Stimulated activated CD8-positive, alpha-beta memory T cell treated with anti-CD3 and anti-CD28 coated beads, Interleukin-2, amount 100 ng/mL, for 1 hour (primary cell): ENCODE measurements at places on chromosomes 1 and 21.

GRCh38 chr1:29136391-29136915 lies 12.8 kb upstream of the TMEM200B start:
- no peak for DNase-seq

DNA sequence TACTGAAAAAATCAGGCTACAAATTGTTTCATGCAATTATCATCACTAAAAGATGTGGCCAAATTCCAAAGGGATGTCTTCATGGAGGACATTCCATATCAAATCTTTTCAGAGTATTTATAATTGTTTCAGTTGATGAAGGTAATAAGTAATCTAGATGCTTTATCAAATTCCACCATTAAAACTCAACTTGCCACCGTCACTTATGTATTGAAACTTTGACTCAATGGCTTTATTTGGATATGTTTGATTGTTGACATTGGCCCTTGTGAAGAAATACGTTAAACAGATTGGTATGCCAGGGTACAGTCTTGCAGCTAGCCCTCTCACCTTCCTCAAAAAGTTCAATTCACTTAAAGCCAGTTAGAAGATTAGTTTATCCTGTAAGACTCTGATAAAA lies 32.2 kb upstream of the PALMD start:
- DNase-seq: no peak

- no peak for DNase-seq
Measured at GRCh38 chr1:36176106-36176949, 20.4 kb downstream of the MAP7D1 start.

DNA sequence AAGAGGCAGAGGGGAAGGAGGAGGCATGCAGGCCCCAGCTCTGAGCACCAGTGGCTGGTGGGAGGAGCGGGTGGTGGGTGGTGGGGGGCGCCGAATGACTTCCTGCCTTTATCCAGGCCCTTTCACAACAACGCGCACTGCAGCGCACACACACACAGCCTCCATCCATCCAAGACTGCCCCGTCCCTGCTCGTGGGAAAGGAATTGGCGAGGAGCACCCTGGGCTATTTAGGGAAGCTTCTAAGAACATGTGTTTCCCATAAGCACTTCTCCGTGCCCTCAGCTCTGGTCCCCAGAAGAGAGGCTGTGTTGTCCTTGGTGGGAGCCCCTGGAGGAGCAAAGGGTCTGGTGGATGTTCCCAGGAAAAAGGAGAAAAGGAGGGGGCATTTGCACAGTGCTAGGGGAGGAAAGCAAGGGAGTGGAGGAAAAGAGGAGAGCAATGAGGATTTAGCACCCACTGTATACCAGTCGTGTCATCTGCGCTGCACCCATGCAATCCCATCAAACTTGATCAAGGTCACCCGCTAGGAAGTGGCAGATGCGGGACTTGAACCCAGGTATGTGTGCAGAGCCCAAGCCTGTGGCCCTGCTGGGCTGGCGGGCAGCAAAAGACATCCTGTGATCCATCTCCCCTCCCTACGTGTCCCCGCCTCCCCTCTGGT lies 28.1 kb downstream of the EPHA2 start:
- no peak for DNase-seq

- no peak for DNase-seq
Measured at GRCh38 chr1:243892456-243892855, 42.4 kb upstream of the AKT3 start.

DNA sequence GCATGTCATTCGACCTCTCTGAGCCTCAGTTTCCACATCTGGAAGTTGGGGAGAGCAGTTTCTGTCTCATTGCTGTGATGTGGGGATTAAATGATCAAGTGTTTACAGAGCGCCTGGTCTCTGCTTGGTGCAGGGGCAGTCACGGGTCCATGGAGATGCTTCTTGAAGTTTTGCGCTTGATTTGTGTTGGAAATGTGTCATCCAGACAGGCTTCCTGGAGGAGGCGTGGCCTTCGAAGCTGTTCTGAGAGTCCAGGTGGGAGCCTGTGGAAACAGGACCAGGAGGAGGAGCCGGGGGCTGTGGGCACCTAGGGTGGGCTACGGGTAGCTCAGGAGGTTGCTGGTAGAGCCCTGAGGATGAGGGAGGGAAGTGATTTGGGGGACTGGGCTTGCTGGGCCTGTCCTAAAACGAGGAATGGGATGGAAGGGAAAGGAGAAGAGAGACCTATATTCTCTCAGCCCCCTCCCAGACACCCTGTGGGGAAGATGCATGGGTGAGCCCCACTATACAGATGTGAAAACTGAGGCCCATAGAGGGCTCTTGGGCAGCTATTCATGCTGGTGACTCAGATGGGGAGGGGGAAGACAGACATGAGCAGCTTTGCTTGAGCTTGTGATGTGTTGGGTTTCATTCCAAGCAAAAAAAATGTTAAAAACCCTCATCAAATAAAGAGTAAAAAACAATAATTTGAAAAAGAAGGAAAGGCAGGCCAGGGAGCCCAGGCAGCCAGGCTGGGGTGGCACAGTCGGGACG lies 107.2 kb upstream of the WNT4 start:
- DNase-seq: no peak

DNA sequence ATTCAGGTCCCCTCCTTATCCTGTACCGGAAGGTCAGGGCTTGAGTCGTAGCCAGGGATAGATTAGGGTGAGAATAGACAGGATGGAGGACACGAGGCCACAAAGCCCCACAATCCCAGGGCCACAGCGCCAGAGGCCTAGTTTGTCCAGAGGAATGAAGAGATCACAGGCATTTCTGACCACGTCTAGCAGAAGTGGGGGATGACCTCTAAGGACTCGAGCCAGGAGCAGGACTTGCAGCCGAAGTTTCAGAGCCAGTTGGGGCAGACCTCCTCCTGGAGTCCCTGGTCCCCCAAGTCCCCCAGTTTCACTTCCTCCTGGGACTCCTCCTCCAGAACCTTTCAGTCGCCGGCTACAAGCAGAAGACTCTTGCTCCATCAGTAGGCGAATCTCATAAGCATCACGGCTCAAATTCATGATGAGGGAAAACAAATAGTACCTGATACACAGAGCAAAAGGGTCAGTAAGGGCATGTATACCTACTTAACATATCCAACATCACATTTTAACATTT lies 2.3 kb upstream of the ITGA10 start:
- no peak for DNase-seq

- DNase-seq: no peak
Measured at GRCh38 chr1:173356191-173356762, 120.9 kb upstream of the PRDX6 start.

DNA sequence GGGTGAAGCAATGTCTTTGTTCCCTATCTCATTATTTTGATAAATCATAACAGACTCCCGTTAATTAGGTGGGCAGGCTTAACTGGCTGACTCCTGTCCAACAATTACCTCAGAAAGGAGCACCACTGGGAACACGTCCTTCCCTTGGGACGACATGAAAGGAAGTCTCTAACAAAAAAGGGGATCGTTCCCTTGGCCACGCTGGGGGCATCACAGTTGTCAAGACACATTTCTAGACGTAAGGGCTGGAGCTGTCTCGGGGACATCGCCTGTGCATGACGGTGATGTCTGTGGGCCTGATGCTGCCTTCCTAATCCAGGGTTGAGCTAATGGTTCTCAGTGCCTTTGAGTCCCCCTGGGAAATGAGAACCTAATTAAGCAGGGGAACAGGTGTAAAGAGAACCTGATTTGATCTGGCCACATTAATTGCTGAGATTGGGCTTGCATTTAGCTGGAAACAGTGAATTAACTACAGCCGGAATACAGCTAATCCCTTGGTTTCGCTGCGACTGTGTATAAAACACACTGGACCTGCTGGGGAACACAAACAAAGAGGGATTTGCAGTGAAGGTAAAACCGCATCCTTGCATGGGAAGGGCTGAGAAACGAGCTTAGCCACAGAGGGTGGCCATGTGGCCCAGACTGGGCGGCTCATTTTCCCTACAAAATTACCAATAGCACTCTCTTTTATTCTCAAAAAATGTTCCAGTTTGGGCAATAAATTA lies 111.8 kb downstream of the MRPS6 start:
- no peak for DNase-seq

DNA sequence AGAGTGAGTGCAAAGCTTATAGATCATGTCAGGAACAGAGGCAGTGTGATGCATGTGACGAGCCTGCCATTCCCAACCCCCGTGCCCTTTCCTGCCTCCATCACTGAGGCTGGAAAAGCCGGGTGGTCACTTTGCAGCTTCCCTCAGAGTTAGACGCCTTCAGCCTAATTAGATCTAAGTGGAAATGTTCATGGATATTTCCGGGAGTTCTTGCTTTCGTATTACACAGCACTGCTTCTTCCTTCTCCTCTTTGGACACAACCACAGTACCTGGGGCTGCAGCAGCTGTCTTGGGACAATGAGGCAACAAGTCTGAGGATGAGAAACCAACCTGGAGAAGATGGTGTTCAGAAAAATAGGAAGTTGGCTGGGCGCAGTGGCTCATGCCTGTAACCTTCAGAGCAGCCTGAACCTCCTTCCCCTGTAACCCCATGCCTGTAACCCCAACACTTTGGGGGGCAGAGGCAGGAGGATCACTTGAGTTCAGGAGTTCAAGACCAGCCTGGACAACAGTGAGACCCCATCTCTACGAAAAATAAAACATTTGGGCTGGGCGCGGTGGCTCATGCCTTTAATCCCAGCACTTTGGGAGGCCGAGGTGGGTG lies 24.5 kb downstream of the SERINC2 start:
- no peak for DNase-seq

DNA sequence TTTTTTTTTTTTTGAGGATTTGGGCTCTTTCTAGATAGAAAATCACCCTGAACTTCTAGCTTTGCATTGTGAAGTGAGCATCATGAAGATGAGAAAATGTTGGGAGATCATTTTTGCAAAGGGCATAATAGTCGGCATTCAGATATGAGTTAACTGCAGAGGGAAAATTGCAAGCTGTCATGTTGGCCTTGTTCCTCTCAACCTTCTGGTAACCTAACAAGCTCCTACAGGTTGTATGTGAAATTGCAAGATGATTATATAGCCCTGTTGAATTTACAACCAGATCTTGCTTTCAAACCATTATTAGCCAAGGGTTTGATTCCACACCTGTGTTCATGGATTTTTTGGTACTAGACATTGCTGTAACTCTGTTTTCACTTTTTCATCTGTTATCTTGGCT lies 2.2 kb downstream of the ELOA start:
- no peak for DNase-seq

DNA sequence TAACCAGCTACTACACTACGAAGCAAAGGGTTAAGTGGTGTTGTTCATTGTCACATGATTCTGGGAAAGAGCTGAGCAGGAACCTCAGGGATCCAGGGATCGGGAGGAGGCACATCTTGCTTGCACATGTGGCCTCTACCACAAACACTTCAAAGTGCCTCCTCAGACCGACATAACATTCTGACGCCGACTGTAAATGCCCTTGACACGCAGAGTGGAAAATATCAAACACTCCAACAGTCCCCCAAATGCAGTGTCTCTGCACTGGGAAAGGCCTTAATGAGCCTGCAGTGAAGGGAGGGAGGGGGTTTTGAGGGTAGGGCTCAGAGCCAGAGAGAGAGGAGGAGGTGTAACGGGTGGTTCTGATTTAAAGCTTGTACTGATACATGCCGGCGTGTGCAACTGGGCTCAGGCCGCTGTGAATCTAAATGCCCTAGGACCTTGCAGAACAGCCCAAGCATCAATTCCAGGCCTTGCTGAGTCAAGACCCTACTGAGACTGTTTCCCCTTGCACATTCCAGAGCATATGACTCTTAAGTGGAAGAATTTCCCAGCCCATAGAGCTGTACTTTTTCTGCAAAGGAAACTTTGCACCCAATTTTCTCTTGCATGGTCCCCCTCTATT lies 163.7 kb downstream of the NTMT2 start:
- no peak for DNase-seq

DNA sequence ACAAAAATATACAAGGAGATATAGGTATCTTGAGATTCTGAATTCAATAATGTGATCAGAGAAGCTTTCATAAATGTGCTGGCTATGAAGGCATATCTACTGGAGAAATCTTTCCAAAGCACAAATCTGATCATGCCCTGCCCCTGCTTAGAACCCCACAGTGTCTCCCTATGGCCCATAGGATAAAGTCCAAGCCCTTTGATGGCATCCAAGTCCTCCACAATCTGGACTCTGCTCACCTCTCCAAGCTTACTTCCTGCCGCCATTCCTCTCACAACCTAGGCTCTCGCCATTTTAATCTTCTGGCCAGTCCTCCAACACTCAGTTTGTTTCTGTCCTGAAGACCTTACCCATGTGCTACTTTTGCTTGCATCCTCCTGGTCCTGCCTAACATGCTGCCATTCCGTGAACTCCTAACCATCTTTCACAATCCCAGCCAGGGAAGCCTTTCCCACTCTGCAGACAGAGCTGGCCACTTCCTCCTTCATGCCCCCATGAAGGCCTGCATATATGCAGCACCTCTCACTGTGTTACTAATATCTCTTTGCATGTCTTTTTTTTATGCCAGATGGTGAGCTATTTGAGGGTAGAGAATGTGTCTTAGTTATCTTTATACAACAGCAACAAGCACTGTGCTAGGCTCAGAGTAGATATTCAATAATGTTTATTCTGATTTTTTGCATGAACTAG lies 5.6 kb upstream of the ATP1A1 start:
- no peak for DNase-seq

GRCh38 chr1:58469476-58469875 lies 77.0 kb downstream of the OMA1 start:
- DNase-seq: no peak
